Left ventricle myocardium inferior (tissue), 1 donor: ENCODE measurements at places on chromosomes 6 and 20.

DNA sequence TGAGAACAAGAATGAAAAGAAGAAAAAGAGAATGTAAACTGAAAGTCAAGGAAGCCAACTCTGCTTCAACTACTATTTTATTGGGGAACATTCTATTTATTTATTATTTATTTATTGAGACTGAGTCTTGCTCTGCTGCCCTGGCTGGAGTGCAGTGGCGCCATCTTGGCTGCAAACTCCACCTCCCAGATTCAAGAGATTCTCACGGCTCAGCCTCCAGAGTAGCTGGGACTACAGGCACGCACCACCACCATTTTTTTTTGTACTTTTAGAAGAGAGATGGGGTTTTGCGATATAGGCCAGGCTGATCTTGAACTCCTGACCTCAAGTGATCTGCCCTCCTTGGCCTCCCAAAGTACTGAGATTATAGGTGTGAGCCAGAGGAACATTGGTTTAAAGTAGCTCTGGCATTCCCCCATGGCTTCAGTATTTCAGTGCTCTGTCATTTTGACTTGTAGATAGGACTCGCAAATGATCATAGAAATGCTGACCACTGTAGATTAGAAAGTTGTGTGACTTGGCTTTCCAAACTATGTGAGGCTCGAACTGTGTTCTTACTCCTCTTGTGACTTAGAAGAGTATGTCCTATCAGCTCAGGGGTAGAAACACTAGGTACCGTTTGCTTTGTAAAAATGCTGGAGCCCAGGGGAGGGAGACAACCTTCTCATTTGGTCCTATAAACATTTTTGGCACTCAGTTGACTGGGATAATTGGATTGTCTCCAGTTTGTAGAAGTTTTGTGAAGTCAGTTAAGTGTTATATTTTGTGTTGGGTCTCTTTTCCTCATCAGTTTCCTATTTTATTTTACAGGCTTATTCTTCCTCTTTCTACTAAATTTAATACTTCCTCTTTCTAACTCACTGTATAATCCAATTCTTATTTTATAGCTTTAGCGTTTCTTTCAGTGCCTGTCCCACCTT, 544.9 kb upstream of the CITED2 start:
- DNase-seq = no peak

- no peak for DNase-seq
Measured at GRCh38 chr6:157562997-157563396, 182.0 kb downstream of the ZDHHC14 start.

GRCh38 chr6:170294813-170295509, 4.1 kb upstream of the DLL1 start:
- DNase-seq = no peak

GRCh38 chr6:107293350-107293749, 166.0 kb downstream of the PDSS2 start:
- no peak for DNase-seq

- DNase-seq = no peak
Measured at GRCh38 chr20:58045579-58045978, 182.9 kb downstream of the ANKRD60 start.

DNA sequence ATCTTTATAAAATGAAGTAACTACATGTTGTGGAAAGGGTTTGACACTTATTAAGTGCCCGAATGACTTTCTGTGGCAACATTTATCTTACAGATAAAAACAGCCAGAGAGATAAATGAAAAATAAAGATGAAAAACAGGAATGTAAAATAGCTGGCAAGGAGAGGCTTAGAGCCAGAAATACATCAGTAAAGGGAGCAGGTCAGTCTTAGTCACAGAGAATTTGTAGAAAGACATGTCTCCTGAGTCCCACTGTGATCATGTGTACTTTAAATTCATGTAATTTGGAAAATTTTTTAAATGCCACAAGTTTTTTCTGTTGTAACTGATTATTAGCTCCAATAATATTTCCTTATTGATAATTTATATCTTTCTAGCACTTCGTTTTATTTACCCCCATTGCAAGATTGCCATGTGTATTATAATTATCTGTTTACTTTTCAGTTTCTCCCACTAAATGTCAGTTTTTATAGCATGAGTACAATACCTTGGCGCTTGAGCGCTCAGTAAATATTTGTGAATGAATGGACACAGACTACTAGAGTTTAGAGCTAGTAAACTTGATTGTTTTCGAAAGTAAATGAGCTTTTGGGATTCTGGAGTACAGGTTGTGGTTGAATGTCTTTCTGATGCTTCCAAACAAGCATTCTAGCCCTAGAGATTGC, 15.2 kb downstream of the TAB2 start:
- DNase-seq = no peak

DNA sequence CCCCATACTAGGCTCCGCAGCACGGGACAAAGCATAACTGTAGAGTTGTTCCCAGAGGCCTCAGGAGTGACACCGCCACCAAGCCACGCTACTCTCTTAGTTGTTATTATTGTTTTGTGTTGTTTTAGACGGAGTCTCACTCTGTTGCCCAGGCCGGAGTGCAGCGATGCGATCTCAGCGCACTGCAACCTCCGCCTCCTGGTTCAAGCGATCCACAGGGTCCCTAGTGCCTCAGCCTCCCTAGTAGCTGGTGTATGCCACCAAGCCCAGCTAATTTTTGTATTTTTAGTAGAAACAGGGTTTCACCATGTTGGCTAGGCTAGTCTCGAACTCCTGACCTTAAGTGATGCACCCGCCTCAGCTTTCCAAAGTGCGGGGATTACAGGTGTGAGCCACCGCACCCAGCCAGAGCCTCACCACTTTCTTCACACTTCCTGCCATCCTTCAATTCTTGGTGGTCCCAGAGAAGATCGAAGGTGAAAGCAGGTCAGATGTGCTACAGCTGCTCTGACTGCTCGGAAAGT, 11.8 kb downstream of the RPL7L1 start:
- DNase-seq = no peak

- DNase-seq = no peak
Measured at GRCh38 chr6:18380851-18381250, 6.3 kb upstream of the RNF144B start.

DNA sequence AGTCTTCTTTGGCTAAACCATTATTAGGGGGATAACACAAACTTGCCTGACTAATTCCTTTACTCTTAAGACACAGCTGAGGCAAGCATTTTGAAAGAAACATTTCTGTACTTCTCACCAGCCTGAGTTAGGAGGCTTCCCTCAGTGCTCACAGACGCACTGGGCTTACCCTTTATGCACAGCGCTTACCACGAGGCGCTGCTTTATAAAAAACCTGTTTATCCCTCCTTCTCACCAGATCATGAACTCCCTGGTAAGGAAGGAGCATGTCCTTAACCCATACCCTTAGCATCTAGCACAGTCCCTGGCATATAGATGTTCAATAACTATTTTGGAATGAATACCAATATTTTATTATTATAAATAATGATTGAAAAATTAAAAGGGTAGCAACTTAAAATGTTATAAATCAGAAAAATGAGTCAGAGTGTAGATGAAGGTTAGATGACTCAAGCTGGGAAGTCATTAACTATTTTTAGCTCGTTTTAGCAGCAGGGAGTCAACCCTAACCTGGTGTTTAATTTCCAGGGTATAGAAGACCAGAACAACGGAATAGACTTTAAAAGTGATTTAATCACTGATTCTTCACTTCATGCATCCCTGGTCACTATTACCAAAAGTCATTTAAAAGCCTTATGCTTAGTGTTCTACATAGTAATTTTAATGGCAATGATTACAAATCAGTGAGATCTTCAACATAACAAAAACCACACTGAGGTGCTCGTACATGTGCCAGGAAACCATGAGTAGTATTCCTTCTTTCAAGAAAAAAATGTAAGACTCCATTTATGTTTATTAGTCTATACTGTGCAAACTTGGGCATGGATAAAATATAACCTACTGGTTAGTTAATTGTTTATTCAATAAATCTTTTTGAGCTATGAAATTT, 4.1 kb upstream of the TPD52L1 start:
- DNase-seq = no peak

DNA sequence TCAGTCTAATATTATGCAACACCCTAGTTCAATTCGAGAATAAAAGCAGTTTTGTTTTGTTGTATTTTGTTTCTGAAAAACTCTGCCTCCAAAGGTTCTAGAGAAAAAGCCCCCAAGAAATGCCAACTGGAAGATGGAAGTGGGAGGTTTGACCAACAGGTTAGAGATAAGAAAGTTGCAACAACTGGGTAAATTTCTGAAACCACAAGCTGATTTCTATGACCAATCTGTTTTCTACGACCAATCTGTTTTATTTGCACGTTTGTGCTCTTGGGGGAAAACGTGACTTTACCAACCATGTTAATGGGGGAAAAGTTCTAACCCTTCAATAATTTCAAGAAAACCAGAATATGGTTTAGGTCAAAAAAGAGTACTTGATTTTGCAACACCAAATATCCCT, 173.2 kb downstream of the PDE7B start:
- no peak for DNase-seq

DNA sequence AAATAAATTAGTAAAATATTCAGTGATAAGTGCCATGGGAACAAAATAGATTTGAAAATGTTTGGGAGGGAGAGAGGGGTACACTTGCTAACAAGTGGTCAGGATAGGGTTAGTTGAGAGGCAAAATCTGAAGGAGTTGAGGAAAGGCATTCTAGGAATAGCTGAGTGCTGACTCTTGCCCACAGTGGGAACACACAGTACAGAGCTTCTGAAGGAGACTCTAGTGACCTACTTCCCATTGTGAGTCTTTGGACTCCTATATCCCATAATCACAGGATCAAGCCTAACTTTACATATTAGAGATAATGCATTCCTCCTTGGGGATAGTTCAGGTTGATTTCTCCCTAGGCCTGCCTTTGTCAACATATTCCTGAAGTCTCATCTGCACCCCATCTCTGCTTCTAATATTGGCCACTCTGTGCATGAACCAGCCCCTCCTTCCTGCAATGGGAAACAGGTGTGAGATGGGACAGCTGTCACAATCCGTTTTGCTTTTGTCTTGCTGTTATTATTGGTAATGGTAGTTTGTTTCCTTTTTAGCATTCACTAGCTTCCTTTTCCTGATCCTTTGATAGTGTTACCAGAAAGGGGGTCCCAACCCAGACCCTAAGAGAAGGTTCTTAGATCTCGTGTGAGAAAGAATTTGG, 2.6 kb upstream of the TRIM38 start:
- no peak for DNase-seq

DNA sequence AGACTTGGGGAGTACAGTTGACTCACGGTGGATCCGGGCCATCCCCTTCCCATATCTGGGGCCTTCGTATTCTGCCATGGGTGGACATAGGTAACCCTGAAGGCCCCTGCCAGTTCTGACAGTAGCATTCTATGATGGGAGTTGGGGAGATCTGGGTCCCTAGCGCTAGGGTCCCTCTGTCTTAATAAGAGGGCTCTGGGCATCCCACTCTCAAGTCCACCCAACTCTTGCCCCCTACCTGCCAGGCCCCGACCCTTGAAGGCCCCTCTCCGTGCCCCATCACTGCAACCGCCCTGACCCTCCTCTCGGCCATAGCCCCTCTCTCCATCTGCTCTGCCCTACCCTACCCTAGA, 6.5 kb upstream of the CAPN11 start:
- DNase-seq = no peak

DNA sequence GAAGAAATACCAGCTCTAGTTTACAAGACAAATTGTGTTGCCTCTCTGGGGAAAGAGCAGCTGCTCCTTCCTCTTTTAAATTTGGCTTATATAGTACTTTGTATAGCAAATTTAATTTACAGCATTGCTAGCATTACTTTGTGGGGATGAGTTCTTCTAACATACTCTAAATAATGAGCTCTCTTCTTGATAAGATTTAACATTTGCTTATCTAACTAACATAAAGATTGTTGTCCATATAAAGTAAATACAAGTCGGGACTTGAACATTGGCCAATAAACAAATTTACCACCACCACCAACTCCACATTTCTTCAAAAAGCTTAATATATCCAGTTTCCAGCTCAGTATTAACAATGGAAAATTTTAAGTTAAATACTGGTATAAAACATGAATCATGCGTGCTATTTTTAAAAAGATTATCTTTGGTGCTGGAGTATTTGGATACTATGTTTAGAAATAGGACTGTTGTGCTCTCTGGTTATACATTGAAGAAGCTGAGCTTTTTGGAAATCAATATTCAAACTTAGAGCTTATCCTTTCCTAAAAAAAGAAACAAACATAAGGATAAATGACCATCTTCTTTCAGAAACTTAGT, 1146.9 kb upstream of the GJE1 start:
- DNase-seq = no peak

DNA sequence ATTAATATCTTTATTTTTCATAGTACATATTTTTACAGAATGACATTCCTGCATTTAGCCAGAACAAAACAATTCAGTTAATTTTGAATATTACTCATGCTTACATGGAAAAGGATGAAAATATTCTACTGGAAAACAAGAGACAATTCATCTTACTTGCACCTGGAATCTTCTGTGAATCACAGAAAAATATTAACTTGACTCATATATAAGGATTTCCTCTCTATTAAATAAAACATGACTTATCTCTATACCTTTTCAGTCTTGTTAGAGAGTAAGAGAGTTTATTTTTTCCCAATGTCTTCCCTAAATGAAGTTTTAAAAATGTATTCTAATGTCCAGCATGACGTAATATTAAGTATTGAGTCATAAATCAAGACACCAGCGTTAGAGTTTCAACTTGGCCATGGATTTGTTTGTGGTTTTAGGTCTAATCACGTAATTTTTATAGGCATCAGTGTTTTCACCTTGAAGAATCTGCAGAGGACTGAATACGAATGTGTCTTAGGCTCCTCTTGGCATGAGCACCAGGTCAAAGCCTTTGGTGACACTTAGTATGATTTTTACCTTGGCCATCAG, 445.1 kb upstream of the JAG1 start:
- no peak for DNase-seq

DNA sequence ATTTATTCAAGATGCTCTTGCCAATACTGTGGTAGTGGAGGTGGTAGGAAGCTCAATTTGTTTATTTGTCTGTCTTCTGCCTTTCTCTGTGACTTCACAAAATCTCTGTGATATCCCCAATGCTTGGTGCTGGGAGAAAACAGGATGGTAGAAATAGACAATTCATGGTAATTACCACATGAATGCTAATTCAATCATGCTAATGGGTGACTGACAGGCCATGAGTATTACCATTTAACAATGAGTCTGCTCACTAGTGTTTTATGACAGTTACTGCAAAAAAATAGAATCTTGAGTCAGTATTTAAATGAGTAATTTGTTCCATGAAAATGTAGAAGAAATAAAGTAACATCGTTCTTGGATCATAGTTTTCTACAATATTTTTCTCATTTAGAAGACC, 52.3 kb upstream of the FABP7 start:
- DNase-seq = no peak

DNA sequence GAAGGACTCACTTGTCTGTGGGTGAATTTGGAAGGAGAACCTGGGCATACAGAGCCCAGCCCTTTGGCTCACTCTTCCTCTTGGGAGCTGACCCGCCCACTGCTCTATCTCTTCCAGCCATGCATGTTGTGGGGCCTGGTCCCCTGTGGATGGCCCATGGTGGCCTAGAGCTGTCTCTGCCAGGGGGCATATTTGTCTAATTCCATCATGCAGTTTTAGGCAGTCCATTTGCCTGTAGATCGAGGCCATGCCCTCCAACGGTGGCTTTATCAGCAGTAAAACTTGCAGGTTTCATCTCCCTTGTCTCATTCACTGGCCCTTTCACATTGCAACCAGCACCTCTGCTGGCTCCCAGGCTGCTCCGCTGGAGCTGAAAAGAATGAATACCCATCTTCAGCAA, 12.9 kb upstream of the EZR start:
- DNase-seq = no peak

GRCh38 chr20:50590348-50590664, 80.1 kb downstream of the PTPN1 start:
- no peak for DNase-seq
